Naive B cell (primary cell): ENCODE measurements at places on chromosomes 2 and 18. TPM values are rescaled to one million over a fixed set of nuclear protein-coding genes. Genes with fewer than 3 reads are reported as not detected.

Gene SDC1
- not detected for polyA plus RNA-seq

Gene FHOD3
- polyA plus RNA-seq, result not detected

Gene MYO7B
- polyA plus RNA-seq, result 19.7 TPM

Gene EMILIN1
- 1.1 TPM for polyA plus RNA-seq

Gene GREB1
- not detected for polyA plus RNA-seq

Gene TMEM200C
- not detected for polyA plus RNA-seq

Gene SPEG
- not detected for polyA plus RNA-seq

Gene LIPG
- polyA plus RNA-seq, result not detected

Gene ORC4
- polyA plus RNA-seq, result 46.7 TPM

Gene PER2
- 4.1 TPM for polyA plus RNA-seq

Gene ERICH2
- not detected for polyA plus RNA-seq

Gene CHRNG
- not detected for polyA plus RNA-seq

Gene CAVIN2
- 8.5 TPM for polyA plus RNA-seq

Gene ICOS
- not detected for polyA plus RNA-seq

Gene NYAP2
- polyA plus RNA-seq, result not detected

DNA sequence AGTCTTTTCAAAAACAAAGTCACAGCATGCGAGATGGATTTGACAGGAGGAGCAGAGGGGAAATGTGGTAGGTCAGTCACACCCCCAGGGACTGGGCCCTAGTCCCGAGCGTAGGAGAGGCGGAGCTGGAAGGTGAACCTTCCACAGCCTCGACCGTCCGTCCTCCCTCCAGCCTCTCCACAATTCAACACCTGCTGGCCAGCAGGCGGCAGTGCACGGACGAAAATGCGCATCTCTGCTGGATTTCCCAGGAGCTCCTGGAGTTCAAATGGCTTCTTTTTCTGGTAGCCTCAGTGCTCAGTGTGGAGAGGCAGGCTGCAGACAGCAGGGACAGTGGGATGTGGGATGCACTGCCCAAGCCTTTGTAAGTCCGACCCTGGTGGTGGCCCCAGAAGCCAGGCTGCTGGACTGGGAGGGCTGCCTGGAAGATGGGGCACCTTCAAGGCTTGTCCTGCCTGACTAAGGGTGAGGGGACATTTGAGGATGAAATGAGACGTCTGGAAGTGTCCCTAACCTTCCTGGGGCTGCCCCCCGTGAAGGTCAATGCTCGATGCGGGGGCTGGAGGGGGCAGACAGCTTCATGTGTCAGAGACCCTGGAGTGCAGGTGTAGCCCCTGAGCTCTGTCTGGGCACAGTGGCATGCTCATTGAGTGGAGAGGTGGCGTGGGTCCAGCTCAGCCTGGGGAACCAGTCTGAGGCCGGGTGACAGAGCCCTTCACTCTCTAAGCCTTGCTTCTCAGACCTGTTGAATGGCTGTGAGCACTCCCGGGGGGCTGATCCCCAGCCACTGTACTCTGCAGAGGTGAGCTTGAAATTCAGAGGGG lies 189.5 kb downstream of the TFCP2L1 start:
- DNase-seq, result no peak

DNA sequence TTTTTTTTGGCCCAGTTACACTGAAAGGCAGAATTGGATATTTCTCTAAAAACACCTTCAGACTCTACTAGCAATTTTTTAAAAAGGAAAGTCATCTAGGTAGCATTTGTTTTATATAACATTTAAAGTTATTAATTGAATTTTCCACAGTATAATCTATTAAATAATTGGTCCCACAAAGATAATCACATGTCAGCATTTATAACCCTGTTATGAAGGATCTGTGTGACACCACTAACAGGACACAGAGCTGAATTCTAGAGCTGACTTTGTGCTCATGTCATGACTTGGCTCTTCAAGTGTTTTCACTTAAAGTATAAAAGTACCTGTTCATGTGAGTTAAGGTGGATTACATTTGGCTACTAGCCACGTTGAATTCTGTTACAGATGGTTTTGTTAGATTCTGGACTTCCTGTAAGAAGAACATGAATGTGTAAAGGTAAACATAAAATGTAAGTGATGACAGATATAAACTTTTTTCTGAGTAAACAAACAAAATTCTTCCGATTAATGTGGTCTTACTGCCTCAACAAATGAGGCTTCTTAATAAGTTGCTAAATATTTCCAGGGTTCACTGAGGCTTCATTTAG lies 69.1 kb upstream of the PROKR1 start:
- DNase-seq, result no peak

GRCh38 chr2:71516253-71516888 lies 63.0 kb downstream of the DYSF start:
- DNase-seq, result no peak

GRCh38 chr2:29848566-29849310 lies 72.6 kb downstream of the ALK start:
- no peak for DNase-seq

DNA sequence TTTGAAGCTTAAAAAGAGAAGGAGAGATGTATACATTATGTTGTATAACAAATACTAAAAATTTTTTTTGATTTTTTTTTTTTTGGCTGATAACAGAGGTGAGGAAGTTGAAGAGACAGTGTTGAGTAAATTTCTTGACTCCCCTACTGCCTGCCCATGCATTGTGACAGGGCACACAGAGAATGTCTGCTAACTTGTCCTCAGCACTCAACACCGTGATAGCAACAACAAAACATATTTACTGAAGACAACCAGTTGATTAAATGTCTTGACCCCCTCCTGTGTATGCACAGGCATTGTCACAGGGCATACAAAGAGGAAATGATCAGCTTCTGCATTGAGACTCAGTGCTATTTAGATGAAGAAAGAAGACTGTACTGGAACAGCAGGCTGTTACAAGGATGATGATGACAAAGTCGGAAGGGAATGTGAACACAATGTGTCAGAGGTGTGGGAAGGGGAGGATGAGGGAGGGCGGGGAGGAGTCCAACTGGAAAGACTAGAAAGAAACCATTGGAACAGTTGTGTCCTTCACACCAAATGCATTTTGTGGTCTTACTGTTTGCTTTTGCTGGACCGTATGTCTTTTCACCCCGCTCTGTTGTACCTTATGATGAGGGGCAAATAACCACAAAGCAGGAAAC lies 89.5 kb downstream of the CERS6 start:
- DNase-seq, result no peak

DNA sequence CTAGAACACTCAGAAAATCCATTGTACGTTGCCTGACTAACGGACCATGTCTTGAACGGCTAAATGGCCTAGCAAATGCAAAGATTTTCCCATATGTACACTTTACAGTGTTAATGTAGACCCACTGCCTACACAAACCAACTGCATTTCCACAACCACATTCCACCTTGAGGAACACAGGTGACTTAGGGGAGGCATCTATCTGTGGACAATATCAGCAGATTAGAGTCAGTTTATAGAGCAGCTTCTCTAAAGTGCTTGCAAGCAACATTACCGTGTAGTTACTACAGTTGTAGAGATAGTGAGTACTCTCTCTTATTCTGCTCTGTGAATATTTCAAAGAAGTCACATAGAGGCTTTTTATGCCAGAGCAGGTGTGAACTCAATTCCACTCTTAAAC lies 139.6 kb downstream of the TCF4 start:
- DNase-seq, result no peak

GRCh38 chr2:32874931-32875330 lies 71.8 kb upstream of the LTBP1 start:
- DNase-seq, result no peak

DNA sequence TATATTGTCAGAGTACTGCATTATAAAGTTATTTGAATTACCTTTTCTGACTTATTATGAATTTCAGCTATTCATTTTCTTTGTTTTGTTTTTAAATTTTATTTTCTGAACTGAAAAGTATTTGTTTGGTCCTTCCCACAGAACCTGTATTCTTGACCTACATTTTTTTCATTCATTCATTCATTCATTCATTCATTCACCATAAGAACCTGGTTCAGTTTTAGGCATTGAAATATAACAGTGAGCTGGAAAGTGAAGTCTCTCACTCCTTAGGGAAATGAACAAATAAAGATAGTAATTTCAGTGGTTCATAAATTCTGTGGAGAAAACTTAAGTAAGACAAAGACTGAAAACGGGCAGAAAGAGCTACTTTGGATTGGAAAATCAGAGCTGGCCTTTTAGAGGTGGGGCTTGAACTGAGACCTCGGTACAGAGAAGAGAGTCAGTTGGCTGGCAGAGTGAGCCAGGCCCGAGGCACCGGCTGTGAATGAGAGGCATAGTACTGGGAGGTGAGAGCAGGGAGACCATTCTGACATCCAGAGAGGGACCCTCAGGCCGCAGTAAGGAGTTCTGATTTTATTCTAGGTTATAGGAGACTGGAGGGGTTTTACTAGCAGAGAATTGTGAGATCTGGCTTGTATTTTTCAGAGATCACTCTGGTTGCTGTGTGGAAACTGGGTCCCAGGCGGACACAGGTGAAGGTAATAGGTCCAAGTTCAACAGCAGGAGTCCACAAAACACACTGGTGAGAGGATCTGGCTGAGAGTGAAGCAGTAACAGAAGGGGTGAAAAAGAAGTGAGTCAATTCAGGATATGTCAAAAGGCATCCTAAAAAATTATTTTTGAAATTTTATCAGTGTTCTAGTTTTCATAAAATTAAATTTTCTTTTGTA lies 75.8 kb upstream of the FN1 start:
- DNase-seq, result no peak

GRCh38 chr2:45771261-45771660 lies 119.8 kb downstream of the PRKCE start:
- DNase-seq, result no peak

- no peak for DNase-seq
These were observed 55.6 kb downstream of the TGFA start for GRCh38 chr2:70498054-70498453.

- DNase-seq, result no peak
These were observed 49.5 kb downstream of the LIPG start for GRCh38 chr18:49611316-49611715.

DNA sequence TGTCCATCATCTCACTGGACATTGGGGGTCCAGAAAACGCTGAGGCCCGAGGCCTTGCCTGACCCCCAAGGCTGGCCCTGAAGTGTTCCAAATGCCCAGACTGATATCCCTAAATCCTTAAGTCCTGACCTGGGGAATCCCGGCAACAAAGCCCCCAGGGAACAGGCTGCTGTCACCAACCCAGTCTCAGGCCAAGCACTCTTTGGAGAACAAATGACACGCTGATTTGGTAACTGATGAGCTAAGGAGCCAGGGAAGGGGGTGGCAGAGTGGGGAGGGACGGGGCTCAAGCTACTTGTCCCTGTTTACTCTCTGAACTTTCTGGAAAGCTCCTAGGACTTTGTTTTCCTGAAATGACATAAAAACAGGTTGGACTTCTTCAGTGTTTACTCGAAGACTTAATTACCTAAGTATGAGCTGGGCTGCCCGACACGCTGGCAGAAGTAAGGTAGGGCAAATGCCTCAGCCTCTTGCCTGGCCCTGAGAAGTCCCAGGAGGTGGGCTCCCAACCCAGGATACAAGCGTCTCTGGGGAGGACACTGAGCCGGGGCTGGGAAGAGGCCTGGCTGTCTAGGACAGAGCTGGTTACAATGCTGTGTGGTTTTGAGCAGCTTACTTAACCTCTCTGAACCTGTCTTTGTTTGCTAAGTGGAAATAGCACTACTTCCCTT lies 105.5 kb upstream of the GLI2 start:
- no peak for DNase-seq

- DNase-seq, result no peak
These were observed 19.0 kb downstream of the OSBPL1A start for GRCh38 chr18:24378598-24378997.

DNA sequence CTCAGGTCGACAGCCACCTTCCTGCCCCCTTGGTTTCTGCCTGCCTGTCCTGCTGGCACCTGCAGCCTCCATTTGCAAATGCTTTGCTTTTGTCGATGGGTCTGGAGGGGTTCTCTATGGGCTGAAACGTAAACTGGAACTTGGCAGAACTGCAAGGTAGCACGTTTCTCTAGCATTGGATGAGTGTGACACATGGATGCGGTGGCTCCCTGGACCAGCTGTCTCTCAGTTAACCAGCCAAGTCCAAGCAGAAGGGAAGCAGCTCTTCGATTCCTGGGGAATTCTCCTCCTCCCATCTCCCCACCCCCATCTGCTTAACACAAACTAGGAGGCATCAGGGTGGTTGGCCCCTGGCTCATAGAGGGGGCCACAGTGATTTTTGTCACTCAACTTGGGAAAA lies 57.3 kb downstream of the ITGB1BP1 start:
- no peak for DNase-seq

DNA sequence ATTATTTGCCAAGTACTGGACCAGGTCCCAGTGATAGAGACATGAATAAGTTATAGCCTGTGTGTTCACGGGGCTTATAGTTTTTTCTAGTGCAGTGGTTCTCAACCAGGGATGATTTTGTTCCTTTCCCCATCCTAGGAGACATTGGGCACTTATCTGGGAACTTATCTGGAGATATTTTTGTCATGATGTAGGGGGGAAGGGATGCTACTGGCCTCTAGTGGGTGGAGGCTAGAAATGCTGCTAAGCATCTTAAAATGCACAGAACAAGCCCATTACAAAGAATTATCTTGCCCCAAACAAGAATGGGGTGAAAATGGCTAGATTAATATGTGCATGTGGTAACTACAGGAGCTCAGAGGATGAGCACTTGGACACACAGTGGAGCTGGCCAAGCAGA lies 75.2 kb downstream of the KLHL29 start:
- DNase-seq, result no peak

- DNase-seq, result no peak
These were observed 44.4 kb downstream of the SPATS2L start for GRCh38 chr2:200350850-200351285.

DNA sequence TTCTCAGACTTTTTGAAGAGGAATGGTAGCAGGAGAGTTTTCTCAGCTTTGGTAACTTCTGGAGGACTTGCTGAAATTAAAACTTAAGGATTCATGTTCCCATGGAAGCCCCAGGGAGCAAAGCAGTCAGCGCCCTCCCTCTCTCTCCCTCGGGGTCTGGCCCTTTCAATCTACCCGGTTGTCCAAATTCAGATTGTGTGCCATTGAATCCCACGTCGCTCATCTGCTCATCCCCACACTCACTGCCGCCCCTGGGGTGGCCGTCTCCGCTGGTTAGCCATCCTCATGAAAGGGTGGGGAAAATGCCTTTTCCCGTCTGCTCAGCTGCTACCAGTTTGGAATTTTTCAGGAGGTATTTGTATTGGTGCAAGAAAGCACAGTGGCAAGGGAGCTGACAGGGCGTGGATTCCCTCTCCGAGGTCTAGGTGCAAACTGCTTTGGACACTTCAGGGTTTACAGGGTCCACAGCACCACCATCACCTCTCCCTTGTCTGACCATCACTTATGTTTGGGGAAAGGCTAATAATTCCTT lies 27.1 kb downstream of the MCFD2 start:
- no peak for DNase-seq

GRCh38 chr2:148596018-148596417 lies 48.5 kb upstream of the EPC2 start:
- no peak for DNase-seq

DNA sequence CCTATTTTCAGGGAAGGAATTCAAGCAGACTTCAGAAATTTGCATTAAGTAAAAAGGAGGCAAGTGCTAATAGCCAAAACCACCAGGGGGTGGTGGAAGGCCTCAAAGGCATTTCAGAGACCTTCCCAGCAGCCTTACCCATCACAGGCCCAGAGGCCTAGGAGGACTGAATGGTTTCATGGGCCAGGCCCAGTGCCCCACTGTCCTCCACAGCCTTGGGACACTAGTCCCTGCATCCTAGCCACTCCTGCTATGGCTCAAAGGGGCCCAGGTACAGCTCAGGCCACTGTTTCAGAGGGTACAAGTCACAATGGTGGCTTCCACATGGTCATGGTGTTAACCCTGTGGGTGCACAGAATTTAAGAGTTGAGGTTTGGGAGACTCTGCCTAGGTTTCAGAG lies 58.6 kb upstream of the CHAC2 start:
- DNase-seq, result no peak
